ENCODE measurements at places on chromosomes 5 and 9. TPM values are rescaled to one million over a fixed set of nuclear protein-coding genes. Genes with fewer than 3 reads are reported as not detected.

CTNND2 gene
- 22.3 TPM for total RNA-seq

SLC25A2 gene
- total RNA-seq, result 2.6 TPM

ARID3C gene
- total RNA-seq, result not detected

TSSK1B gene
- total RNA-seq, result not detected

TMC1 gene
- not detected for total RNA-seq
